ENCODE measurements at places on chromosomes 5 and 9. TPM values are rescaled to one million over a fixed set of nuclear protein-coding genes. Genes with fewer than 3 reads are reported as not detected.

The PCDHGB7 gene
- not detected for total RNA-seq

The C9orf72 gene
- 4.2 TPM for total RNA-seq

The WNK2 gene
- total RNA-seq: 0.55 TPM

The FSTL4 gene
- 0.30 TPM for total RNA-seq

The MELK gene
- 57.7 TPM for total RNA-seq

The ENC1 gene
- 0.75 TPM for total RNA-seq

The NMUR2 gene
- not detected for total RNA-seq

The IL31RA gene
- not detected for total RNA-seq

The DNAH5 gene
- not detected for total RNA-seq

The PCDHGB4 gene
- 0.06 TPM for total RNA-seq

The PDCD1LG2 gene
- total RNA-seq: 0.25 TPM

The C9orf50 gene
- total RNA-seq: not detected

All from activated CD8-positive, alpha-beta memory T cell treated with anti-CD3 and anti-CD28 coated beads for 36 hours (primary cell).